ENCODE measurements at places on chromosomes 2 and 18. TPM values are rescaled to one million over a fixed set of nuclear protein-coding genes. Genes with fewer than 3 reads are reported as not detected.

Gene PDCD1
- total RNA-seq, result 0.06 TPM

Gene CRYBA2
- total RNA-seq, result not detected

Gene CROCC2
- total RNA-seq, result 4.4 TPM

Gene TSPYL6
- 0.17 TPM for total RNA-seq

Gene PLB1
- total RNA-seq, result 5.5 TPM

Gene TCF23
- total RNA-seq, result not detected

Gene MAP3K19
- 16.0 TPM for total RNA-seq

Gene IL36A
- not detected for total RNA-seq

Gene ZDBF2
- 40.5 TPM for total RNA-seq

Gene TEX261
- 26.0 TPM for total RNA-seq

Gene CCDC121
- 9.7 TPM for total RNA-seq

Gene REG3A
- not detected for total RNA-seq

Gene RAD51AP2
- total RNA-seq, result 0.69 TPM

Gene RPS27A
- 549 TPM for total RNA-seq

Gene POTEC
- total RNA-seq, result not detected

Gene AMMECR1L
- 16.0 TPM for total RNA-seq

Gene HMSD
- total RNA-seq, result 1.2 TPM

Gene CCDC74B
- total RNA-seq, result 17.6 TPM

Gene TNFRSF11A
- total RNA-seq, result 2.3 TPM

Gene PLEKHM3
- total RNA-seq, result 15.6 TPM

Gene ALLC
- total RNA-seq, result 8.2 TPM

Gene GRHL1
- 25.8 TPM for total RNA-seq

Gene CYB5A
- total RNA-seq, result 36.2 TPM

Gene CNGA3
- total RNA-seq, result 7.1 TPM

Gene RAX
- not detected for total RNA-seq

All from spinal cord (tissue), 10 donors.